ENCODE measurements at places on chromosomes 13 and 19. TPM values are rescaled to one million over a fixed set of nuclear protein-coding genes. Genes with fewer than 3 reads are reported as not detected.

Gene PRR36
- 3.1 TPM for polyA plus RNA-seq

Gene MBD3L2
- polyA plus RNA-seq, result not detected

Gene STOML3
- not detected for polyA plus RNA-seq

Gene C5AR1
- polyA plus RNA-seq, result 2.3 TPM

Gene TPP2
- polyA plus RNA-seq, result 20.5 TPM

Gene LSM7
- polyA plus RNA-seq, result 147 TPM

Gene LGI4
- polyA plus RNA-seq, result 8.0 TPM

Gene PRRG2
- polyA plus RNA-seq, result 15.9 TPM

Gene GFY
- polyA plus RNA-seq, result not detected

Gene A1BG
- 22.3 TPM for polyA plus RNA-seq

Gene ZNF541
- 0.63 TPM for polyA plus RNA-seq

Gene IRGC
- not detected for polyA plus RNA-seq

Gene GPC6
- 1.8 TPM for polyA plus RNA-seq

Gene MAP3K10
- polyA plus RNA-seq, result 32.8 TPM

Gene TNFSF9
- not detected for polyA plus RNA-seq

Gene CDK8
- 11.4 TPM for polyA plus RNA-seq

Gene KIRREL2
- polyA plus RNA-seq, result 38.1 TPM

Gene ZNF560
- 0.14 TPM for polyA plus RNA-seq

Gene MYH14
- polyA plus RNA-seq, result 21.4 TPM

Gene UBXN6
- 130 TPM for polyA plus RNA-seq

Gene TEX26
- polyA plus RNA-seq, result 0.42 TPM

Gene CCDC169
- polyA plus RNA-seq, result 0.11 TPM

Gene JSRP1
- 3.2 TPM for polyA plus RNA-seq

Gene TMEM238
- polyA plus RNA-seq, result 0.42 TPM

Gene ETV2
- polyA plus RNA-seq, result 4.1 TPM

Measured in pancreas (tissue), 10 donors.